ENCODE measurements at places on chromosomes 5 and 9.

DNA sequence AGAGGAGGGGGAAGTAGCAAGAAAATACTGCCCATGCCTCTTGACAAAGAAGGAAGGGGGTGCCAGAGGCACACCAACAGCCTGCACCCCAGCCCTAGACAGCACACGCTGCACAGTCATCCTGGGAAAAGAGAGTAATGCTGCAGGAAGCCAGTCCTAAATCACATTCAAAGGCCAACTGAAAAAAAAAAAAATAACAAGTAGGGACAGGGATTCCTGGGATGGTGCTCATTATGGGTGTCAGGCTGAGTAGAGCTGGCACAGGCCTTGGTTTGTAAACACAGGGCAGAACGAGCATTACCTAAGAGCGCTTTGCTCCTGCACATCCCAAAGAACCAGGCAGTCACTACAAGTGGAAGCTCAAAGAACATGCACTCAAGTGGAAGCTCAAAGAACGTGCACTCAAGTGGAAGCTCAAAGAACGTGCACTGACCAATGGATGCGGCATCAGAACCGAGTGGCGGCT is 7.8 kb downstream of the RAPGEF1 start:
- DNase-seq, result no peak

DNA sequence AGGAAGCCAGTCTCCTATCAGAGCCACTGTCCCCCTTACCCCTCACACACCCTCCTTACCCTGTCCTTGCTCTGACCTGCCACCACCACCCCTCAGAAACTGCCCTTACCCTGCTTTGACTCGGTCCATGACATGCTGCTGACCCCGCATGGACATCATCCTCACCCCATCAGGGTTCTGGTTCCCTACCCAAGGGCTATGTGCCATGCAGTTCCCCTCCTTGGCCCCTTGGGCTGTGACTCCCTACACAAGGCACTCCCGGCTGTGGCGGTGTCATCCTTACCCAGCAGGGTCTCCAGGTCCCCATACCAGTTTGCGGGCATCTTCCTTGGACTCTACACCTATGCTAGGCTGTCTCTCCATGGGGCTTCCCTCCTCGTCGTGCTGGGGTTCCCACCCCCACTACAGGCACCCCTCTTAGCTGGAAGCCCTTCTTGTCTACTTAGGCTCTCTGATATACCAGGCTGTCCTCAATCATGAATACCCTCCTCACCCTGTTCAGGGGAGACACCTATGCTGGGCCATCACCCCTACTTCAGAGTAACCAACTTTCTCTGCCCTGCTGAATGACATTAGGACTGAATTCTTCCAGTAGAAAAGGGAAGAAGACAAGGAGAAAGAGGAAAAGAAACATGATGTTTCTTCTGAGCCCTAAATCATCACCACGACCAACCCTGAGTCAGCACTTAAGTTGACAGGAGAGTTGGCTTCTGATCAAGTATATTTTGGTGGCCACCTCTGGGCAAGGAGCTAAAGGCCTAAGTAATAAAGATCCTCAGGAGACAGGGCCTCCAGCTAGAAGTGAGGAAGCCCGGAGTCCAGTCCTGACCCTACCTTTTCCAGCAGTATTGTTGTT is 115.2 kb downstream of the GCNT1 start:
- DNase-seq, result no peak

GRCh38 chr5:143629871-143630659 is 181.9 kb upstream of the HMHB1 start:
- DNase-seq, result no peak

GRCh38 chr9:33202552-33203201 is 35.5 kb upstream of the B4GALT1 start:
- no peak for DNase-seq

- DNase-seq, result no peak
These were observed 152.2 kb downstream of the ARHGAP26 start for GRCh38 chr5:142922223-142922952.

DNA sequence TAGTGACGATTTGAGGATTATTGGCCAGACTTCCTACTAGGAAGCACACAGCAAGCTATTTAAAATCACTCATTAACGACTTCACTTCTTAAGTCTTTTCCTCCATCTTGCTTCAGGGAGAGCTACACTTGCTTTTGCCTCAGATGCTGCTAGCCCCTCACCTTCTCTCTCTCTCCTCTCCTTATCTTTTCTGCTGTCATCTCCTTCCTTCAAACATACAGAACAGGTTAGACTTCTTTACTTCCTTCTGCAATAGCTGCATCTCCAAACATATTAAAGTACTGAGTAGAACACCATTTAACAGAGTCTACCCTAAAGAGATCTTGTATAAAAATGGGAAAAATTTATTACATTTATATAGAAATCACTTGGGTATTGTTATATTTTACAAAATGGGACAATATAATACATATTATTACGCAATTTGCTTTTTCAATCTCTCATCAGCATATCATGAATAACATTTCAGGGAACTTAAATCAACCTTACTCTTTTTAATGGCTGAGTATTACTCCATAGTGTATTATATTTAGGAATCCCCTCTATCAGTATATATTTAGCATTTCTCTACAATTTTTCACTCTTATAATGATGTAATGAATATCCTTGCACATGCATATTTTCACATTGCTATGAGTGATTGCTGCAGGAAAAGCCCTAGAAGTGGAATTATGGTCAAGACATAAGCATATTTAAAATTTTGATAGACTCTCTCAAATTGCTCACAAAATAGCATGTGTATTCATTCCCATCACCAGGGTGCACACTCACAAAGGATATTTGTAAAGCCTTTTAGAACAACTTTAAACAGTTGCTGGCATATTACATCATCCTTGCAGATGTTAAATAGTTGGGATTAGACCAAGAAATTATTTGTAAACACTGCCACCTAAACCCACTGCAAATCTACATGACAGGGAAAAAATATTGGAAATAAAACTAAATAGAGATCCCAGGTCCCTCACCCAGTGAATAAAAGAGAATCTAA is 164.5 kb upstream of the NFIB start:
- no peak for DNase-seq

- DNase-seq, result no peak
These were observed 73.4 kb upstream of the ASS1 start for GRCh38 chr9:130371196-130371966.

- DNase-seq, result no peak
These were observed 26.8 kb upstream of the GABRP start for GRCh38 chr5:170756691-170757090.

DNA sequence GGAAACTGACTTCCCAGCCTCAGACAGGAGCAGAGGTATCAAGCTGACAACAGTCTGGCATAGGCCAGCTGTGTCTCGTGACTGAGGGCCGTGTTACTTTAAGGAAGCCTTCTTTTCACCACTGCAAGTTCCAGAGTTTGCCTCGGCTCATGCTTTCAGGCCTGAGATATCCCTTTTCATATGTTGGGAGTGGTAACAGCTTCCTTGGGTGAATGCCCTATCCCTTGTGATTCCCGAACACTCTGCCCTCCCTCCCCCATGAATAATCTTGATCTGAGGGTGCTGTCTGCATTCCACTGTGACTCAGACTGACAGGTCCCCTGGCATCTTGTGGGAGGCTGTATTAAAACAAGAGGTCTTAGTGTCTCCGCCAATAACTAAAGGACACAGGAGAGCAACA is 49.7 kb upstream of the ARL15 start:
- no peak for DNase-seq

GRCh38 chr5:147187099-147187540 is 47.7 kb upstream of the STK32A start:
- no peak for DNase-seq

DNA sequence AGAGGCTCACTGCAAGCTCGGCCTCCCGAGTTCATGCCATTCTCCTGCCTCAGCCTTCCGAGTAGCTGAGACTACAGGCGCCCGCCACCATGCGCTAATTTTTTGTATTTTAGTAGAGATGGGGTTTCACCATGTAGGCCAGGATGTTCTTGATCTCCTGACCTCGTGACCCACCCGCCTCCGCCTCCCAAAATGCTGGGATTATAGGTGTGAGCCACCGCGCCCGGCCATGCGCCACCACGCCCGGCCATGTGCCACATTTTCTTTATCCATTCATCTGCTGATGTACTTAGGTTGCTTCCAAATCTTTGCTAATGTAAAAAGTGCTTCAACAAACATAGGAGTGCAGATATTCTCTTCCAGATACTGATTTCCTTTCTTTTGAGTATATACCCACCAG is 408.6 kb downstream of the CAAP1 start:
- no peak for DNase-seq

DNA sequence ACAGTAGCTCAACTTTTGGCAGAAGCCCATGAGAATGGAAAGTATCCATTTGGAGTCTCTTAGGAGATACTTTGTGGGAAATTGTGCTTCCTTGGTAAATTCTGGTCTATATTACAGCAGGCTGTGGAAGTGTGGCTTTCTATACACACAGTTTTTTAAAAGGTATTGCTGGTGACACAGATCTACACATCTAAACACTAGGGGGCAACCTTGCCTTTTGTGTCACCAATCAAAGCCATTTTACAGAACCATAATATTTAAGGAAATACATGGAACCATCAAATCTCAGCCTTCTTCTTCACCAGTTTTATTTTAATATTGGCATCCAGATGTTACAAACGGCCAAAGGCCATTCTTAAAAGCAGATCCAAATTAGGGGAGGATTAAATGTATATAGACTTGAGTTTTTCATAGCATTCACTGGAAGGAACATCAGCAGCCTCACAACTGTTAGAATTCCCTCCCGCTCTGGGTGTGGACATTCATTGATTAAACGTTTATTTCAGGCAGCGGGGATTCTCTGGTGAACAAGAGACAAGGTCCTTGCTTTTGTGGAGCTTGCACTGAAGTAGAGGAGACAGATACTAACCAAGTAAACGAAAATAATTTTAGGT is 132.4 kb upstream of the EPB41L4A start:
- peak; percentile 54 for DNase-seq

GRCh38 chr5:91219091-91219802 is 163.9 kb downstream of the ARRDC3 start:
- no peak for DNase-seq

GRCh38 chr5:66860199-66860975 is 264.2 kb downstream of the MAST4 start:
- DNase-seq, result no peak

DNA sequence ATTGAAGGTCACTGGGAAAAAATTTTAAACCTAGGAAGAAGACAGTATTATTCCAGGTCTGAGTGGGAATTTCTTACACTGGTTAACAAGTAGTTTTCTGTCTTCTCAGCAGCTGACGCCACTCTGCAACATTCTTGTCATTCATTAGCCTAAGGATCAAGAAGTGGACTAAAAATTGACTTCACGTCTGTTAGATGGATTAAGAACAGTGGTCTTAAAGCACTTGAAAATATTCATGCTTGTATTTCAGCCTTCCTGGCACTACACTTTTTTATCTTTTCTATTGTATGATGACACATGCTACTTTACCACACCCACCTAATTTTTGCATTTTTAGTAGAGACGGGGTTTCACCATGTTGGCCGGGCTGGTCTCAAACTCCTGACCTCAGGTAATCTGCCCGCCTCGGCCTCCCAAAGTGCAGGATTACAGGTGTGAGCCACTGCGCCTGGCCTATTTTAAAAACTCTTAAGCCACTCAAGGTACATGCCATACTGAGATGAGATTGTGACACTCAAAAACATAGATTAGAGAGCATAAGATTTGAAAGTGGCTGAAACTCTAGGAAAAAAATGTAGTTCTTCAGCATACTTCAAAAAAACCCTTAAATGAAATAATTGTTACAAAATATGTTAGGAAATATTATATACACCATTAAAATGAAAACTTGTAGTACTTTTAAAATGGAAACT is 8.4 kb downstream of the MATR3 start:
- DNase-seq, result no peak

GRCh38 chr9:126113756-126114408 is 212.7 kb upstream of the MVB12B start:
- DNase-seq, result no peak

DNA sequence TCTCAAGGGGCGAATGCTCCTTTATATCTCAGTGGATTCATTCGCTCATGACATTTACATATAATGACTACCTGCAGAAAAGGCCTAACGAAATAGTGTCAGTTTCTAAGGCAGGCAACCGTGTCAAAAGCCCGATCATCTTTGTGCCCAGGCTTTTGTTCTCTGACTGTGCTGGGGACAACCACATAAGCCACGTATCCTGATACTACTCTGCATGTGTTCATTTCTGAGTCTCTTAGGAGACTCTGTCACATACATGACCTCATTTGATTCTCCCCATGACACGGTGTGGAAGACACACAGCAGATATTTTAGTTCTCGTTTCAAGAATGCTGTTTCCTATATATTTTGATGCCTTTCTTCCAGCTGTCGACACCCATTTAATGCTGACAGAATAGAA is 598.5 kb downstream of the BNC2 start:
- no peak for DNase-seq

DNA sequence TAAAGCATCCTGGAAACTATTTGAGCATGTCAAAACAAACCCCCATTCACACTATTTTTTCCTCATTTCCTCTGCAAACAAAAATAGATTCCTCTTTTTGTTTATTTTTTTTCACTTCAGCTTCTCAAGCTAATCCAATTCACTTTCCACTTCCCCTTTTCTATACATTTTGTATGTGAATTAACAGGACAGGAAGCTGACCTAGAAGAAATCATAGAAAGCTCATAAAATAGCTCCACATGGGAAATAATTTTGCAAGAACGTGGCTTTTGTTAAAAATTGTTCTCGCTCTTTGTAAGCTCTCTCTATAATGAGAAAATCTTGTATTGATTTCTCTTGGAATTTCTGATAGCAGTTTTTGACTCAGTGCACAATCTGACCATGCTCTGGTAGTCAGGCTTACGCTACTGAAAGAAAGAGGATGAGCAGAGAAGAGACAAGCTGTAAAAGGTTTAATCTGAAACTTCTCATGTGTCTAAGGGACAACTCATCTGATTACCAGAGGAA is 215.8 kb downstream of the ADAMTS12 start:
- no peak for DNase-seq

- no peak for DNase-seq
These were observed 314.7 kb downstream of the PRR16 start for GRCh38 chr5:120778491-120779484.

DNA sequence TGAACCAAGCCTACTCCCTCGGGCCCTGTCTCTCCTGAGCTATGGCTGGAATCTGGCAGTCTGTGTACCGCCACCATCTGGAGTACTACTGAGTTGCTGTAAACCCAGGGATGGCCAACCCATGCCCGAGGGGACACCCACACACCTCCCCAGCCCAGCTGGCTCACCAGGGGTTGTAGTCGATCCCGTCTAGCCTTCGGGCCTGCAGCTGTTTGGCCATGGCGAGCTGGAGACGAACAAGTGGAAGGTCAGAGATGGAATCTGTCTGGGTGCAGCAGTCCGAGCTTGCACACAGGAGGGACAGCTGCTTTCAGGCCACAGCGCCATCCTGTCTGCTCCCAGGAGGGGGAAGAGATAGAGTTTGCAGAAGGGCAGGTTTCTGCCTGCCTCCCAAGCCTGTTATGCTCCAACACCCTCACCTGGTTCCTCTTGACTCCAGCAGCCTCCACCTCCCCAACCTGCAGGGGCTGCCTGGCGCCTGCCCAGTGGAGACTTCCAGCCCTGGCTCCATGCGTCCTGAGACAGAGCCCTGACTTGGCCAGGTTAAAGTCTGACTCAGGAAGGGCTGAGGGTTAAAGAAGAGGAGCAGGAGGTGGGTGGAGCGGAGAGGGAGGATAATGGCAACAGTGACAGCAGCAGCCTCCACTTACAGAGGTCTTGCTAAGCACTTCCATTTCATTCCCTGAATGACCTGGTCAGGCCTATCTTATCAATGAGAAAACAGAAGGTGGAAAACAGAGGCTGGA is 15.8 kb upstream of the SPOUT1 start:
- no peak for DNase-seq

Measured in stimulated activated naive CD4-positive, alpha-beta T cell (primary cell).